NCI-H460 (cell line): ENCODE measurements at places on chromosomes 16 and 17. TPM values are rescaled to one million over a fixed set of nuclear protein-coding genes. Genes with fewer than 3 reads are reported as not detected.

SLC38A10 gene
- total RNA-seq: 41.8 and 49.3 TPM in 2 replicates

EVPL gene
- total RNA-seq: 8.0 and 8.6 TPM in 2 replicates

DNA sequence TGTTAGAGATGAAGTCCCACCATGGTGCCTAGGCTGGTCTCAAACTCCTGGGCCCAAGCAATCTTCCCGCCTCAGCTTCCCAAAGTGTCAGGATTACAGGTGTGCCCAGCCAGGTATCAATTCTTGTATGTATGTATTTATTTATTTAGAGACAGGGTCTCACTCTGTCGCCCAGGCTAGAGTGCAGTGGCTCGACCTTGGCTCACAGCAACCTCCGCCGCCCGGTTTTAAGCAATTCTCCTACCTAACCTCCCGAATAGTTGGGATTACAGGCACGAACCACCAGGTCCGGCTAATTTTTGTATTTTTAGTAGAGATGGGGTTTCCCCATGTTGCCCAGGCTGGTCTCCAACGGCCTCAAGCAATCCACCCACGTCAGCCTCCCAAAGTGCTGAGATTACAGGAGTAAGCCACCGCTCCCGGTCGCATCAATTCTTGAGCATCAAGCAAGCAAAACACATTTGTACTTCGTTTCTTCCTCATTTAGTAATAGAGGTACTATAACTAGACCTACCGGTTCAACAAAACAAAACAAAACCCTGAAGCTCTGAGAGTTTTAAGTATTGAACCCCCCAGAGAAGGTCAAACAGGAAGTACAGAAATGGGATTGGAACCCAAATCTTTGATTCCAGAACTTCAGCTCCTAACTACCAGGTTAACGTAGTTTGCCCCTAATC is 1.0 kb upstream of the ZNF500 start:
- peak; percentile 14 for DNase-seq

C17orf78 gene
- not detected in 2 replicates for total RNA-seq

GRCh38 chr17:46950997-46951621 is 27.9 kb downstream of the RPRML start:
- no peak for DNase-seq

GP1BA gene
- total RNA-seq: not detected in 2 replicates

ERCC4 gene
- 14.6 and 16.0 TPM in 2 replicates for total RNA-seq

DNA sequence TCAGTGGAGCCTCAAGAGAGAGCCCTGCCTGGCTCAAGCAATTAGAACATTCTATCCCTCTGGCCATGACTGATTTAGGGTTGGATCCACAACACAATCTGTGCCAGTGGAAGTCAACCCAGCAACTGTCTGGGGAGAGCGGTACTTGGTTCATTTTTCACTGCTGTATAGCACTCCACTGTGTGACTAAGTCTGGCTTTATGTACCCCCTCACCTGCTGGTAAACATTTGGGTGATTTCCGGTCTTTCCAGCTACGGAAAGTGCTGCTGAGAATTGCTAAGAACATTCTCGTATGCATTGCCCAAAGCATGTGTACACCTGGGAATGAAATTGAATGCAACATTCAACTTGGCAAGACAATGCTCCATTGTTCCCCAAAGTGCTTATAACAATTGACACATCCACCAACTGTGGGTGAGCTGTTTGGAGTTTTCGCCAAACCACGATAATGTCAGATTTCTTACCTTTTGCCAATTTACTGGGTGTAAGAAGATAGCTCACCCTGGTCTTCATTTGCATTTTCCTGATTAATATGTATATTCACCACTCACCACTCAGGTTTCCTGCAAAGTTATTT is 63.5 kb upstream of the MED9 start:
- DNase-seq: no peak

DNA sequence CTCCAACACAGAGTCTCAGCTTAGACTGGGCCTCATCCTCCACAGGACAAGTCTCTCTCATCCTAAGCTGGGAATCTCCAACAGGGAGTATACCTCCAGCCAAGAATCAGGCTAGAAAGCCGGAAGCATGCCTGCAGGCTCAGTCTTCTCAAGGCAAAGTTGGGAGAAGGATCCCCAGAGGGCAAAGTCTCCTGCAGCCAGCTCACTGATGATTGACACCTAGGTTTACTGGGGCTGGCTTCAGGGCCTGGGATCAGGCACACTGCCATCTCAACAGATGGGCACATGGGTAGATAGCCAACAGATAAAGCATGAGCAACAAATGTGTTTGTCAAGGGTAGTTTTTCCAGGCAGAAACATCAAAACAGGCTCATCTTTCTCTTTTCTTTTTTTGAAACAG is 56.1 kb upstream of the TOX3 start:
- DNase-seq: no peak

SLC16A6 gene
- total RNA-seq: 66.3 and 75.7 TPM in 2 replicates

DNA sequence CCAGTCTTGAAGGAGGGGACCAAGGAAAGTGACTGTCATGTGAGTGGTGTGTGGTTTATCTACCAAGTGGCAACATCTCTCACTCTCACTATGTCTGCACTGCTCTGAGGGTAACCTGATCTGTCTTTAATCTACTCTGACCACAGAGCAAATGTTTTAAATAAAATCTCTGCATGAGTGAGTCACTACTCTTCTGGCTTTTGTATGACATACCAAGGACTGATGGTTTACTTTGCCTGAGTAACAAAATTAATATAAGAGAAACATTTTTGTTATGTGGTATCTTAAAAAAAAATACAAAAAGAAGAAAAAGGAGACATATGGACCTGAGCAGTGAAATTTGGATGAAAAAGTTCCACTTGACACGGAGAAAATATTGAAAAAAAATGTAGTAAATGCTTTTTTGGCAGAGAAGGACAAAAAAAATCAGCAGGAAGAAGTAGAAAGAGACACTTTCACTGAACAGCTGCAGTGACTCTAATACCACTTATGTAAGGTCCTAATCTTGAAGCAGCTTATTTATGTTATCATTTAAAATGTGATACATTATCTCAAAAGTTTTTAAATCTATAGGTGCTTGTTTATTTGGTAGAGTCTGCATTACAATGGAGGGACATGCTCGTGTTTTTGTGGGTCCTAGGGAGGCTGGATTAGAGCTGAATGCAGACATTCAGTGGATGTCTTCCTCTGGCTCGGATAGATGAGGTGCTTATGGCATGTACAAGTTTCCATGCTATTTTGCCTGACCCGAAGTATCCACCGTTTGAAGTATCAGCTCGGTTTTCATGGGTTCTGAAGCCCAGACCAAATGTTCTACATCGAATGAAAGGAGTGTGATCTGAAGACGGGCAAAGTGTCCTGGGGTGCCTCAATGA is 240.7 kb downstream of the MAP2K6 start:
- DNase-seq: no peak

- no peak for DNase-seq
Measured at GRCh38 chr17:57451191-57451590, 194.9 kb downstream of the MSI2 start.

PRPSAP2 gene
- total RNA-seq: 76.5 and 78.8 TPM in 2 replicates

DNA sequence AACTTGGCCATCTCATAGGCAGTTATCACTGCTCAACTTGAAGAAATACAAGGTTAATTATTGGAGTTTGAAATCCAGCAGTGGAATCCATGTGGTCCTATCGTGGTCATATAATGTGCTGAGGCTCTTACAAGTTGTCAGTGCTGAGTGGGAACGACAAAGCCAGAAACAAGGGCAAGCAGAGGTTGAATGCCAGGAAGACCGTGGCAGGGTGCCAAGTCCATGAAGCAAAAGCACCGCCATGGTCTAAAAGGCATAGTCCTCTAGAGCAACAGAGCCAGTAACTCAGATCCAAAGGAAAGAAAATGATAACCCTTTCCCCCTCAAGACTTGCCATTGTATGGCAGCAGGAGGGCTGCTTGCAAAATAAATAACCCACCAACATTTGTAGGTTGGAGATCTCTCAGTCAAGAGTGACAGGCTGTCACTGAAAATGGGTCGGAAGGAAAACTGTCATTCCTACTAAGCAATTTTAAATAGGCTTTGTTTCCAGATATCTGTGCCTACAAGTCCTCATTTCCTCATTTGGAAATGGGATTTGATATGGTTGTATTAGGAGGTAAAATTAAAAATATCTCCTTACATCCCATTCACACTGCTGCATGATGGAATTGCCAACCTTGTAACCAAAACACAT is 36.4 kb upstream of the HSBP1 start:
- DNase-seq: no peak

GCGR gene
- total RNA-seq: 0.40 and 0.58 TPM in 2 replicates

GRCh38 chr16:46715769-46716305 is 26.4 kb downstream of the ORC6 start:
- DNase-seq: no peak

NPIPA7 gene
- 25.7 and 27.6 TPM in 2 replicates for total RNA-seq

DNA sequence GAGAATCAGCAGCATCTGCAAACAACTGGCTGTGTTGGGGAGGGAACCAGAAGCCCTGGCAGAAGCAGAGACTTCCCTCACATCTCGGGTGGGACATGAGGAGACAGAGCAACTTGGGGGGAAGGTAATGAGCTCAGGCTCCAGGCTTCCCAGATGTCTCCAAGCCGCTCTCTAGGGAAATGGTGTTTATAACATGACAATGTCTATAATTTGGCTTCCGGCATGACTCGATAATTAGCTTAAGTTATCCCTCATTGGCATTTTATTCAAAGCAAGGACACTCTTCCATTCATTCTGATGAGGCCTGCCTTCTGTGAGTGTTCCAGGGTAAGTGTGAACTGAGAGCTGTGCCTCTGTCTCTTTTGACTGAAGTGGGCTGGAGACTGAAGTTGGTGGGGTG is 14.7 kb upstream of the MLLT6 start:
- DNase-seq: no peak

- DNase-seq: no peak
Measured at GRCh38 chr16:2981899-2982250, 1.6 kb upstream of the PKMYT1 start.

DNA sequence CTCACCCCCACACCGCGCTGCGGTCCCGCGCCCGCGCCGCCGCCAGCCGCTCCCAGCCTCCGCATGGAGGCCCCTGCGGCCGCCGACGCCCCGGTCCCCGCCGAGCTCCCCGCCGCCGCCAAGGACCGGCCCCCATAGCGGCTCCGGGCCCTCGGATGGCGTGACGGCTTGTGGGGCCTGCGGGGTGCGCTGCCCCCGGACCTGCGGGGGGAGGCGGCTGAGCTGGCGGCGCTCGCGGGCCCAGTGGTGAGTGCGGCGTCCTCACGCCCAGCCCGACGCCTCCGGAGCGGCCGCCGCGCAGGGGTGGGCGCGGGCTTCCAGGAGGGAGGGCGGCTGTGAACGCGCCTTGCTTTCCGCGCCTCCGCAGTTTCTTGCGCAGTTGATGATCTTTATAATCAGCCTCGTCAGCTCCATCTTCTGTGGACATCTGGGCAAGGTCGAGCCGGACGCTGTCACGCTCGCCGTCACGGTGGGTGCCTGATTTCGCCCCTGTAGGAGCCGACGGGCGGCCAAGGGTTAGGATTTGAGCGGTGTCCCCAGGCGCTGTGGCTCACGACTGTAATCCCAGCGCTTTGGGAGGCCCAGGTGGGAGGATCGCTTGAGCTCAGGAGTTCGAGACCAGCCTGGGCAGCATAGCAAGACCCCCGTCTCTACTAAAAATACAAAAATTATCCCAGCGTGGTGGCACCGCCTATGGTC is 46.4 kb downstream of the SLC47A1 start:
- no peak for DNase-seq

GH1 gene
- not detected in 2 replicates for total RNA-seq

KRTAP3-1 gene
- total RNA-seq: not detected in 2 replicates

GRCh38 chr16:2462031-2462866 is 2.3 kb downstream of the TEDC2 start:
- no peak for DNase-seq

NGFR gene
- total RNA-seq: 0.07 TPM in 1 of 2 replicates, not detected in the other

DNA sequence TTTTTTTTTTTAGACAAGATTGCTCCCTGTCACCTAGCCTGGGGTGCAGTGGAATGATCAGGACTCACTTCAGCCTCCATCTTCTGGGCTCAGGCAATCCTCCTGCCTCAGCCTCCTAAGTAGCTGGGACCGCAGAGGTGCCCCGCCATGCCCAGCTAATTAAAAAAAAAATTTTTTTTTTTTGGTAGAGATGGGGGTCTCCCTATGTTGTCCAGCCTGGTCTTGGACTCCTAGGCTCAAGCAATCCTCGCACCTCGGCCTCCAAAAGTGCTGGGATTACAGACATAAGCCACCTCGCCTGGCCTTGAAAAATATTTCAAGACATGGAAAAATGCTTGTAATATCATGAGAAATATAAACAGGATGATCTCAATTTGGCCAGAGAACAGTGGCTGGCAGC is 42.9 kb downstream of the HAPSTR1 start:
- no peak for DNase-seq

EME1 gene
- total RNA-seq: 8.4 and 14.1 TPM in 2 replicates

SPATA22 gene
- total RNA-seq: not detected in 2 replicates

DNA sequence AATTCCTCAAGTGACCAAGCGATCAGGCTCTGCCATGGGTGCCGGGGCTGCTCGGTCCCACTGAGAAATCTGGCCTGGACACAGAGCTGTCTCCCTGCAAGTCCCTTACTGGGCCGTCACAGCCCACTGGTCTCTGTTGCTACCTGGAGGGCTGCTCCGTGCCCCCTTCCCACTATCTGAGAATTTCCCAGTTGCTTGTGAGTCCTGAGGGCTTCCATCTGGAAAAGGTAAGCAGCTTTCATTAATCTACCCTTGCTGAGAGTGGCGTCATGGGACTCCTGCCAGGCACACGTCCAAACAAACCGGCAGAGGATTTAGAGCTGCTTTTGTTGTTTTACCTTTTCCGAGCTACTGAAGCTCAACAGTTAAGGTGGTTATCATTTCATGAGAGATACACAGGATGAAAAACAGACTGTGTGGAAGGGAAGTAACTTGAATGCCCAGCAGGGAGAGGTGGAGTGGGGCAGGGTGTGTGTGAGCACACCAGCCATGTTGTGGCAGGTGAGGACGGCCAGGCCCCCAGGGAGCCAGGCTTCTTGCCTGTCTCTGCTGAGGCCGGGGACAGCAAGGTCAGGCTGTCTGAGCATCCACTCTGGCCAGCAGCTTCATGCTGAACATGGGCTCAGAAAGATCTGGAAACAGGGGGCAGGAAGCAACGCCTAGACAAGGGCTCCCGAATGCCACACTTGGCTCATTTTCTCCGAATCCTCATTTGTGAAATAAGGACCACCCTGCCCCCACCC is 50.6 kb downstream of the GTF3C1 start:
- no peak for DNase-seq

DNA sequence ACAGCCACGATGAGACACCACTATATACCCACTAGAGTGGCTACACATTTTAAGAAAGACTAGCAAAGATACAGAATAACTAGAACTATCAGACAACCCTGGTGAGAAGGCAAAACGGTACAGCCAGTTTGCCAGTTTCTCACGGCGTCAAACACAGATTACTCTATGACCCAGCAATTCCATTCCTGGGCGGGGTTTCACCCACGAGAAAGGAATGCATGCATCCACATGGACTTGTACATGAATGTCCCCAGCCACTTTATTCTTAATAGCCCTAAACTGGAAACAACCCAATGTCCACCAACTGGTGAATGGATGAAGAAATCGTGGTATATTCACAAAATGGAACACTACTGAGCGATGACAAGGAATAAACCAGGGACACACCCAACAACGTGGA is 74.5 kb downstream of the MYH10 start:
- peak; percentile 34 for DNase-seq

GRCh38 chr16:3804426-3805016 is 76.0 kb downstream of the CREBBP start:
- no peak for DNase-seq

GRCh38 chr17:17443173-17443572 is 33.6 kb upstream of the MED9 start:
- DNase-seq: no peak

FOXC2 gene
- total RNA-seq: not detected in 2 replicates

GRCh38 chr16:48619979-48620378 is 10.0 kb upstream of the N4BP1 start:
- DNase-seq: no peak

- DNase-seq: no peak
Measured at GRCh38 chr16:18049547-18050133, 286.9 kb downstream of the NPIPA8 start.
